ENCODE measurements at places on chromosomes 6 and 20.

DNA sequence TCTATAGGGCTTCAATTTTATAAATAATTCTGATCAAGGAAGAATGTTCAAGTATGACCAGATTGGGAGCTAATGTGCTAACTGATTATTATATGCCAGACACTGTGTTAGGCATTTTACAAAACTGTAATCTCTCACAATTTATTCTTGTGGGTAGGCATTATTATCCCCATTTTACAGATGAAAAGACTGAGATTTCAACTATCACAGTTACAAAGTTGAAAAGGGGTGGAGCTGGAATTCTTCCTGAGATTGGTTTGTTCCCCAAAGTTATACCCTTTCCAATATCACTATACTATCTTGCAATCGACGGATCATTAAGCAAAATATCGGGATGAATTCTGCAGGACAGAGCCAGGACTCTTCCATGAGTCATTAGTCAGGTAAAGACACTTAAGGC lies 57.1 kb downstream of the TPD52L1 start:
- DNase-seq, result no peak

DNA sequence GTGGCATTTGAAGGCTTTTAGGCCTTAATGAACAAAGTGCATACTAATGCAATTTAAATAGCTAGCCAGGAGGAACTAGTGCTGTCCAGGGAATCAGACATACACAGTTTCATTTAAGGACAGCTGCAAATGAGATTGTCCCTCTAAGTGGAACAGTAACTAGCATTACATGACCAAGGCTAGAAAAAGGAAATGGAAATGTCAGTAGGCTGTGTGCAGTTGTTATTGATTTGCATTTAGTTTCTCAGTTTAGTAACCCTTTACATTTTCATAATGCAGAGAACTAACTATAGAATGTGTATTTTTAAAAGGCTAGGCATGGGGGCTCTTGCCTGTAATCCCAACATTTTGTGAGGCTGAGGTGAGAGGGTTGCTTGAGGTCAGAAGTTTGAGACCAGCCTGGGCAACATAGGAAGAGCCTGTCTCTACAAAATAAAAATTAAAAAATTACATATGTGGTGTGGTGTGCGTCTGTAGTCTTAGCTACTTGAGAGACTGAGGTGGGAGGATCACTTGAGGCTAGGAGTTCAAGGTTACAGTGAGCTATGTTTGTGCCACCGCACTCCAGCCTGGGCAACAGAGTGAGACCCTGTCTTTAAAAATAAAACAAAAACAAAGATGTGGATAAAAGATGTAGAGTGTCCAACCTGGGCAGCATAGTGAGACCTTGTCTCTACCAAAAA lies 468.0 kb downstream of the UTRN start:
- no peak for DNase-seq

DNA sequence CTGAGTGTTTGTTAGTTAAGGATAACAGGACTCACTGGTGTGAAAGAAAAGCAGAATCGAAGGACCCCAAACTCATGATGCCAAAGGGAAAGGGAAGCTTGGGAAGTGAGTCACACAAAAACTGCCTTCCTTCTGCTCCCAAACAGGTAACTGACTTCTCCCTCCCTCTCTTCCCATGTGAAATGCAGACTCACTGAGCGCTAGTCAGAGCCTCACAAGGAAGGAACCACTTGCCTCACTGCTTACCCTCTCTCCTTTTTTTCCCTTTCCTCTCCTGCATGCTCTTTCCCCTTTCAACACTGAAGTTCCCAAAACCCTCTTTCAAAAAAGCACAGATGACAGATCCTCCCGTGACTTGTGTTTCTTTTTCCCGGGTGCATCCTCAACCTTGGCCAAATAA lies 56.4 kb downstream of the LYRM4 start:
- DNase-seq, result no peak

DNA sequence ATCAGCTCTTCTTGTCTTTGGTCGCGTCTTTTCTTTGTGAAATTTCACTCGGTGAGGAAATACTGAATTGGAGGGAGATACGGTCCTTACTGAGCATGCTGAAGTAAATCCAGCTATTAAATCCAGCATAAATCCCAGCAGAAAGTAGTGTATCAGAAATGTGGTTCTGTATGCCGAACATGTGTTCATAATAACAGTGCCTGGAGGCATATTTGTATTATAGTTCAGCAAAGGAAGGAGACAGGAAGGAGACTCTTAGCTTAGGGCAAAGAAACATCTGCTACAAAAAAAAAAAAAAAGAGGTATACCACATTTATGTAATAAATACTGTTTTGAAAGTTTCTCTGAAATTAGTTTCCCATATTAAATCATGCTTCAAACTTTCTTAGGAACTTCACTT lies 211.8 kb downstream of the PLCB4 start:
- no peak for DNase-seq

DNA sequence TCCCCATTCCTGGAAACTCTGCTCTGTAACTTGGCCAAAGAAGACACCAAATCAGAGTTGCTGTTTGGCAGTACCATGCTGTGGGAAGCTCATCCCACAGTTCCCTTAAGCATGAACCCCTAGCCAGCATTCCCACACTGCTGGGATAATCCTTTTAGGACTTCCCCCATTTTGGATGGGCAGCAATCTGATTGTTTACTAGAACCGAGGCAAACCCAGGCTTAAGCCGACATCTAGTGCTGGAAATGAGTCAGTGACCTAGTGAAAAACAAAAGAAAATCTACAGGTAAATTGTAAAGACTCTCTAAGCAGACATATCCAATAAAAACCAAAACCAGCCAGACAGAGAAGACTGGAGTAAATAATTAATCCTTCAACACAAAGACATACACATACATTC lies 5.2 kb downstream of the DNAH8 start:
- DNase-seq, result no peak

DNA sequence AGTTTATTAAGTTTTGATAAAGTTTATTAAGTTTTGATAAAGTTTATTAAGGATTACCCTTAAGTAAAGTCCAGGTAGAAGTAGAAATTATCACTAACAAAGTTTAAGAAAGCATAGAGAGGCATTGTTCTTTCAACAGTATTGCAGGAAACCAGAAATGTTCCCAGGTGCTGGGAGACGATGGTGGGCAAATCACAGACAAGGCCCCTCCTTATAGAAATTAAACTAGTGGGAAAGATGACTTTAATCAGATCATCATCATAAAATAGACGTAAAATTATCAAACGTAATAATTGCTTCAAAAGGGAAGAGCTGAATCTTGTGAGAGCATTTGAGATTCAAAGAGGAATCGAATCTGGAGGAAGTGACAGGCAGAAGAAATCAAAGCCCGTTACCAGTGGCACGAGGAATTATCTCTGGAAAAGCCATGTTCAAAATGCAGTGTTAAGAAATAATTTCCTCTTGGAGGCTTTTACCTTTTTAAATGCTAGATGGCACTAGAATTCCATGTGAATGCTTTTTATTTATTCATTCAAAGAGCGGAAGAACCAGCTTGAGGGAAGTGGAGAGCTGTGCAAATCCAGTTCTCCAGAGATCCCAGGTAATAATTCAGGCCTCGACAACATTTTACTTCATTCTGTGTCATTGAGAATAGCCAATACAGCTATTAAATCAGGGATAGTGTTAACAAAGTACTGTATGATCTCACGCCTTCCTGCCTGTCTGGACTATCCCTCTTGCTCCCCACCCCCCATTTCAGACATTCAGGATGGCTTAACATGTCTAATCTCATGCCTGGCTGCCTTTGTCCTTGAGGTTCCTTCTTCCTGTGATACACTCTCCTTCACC lies 1.0 kb upstream of the APMAP start:
- DNase-seq, result no peak

DNA sequence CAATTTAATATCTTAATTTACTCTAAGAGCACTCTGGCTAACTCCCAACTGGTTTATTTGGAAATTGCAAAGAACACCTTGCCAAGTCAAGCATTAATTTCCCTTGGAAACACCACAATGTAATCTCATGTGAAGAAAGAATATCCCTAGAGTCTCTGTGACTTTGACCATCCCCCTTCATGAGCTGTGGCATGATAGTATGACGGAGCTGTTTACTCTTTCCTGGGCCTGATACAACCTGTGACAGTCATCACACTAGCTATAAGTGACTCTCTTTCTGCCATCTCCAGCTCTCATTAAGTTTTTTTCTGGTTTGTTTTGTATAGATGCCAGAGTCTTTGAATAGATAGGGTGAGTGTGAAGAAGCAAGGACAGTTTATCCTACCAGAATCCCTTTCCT lies 470.3 kb upstream of the JARID2 start:
- DNase-seq, result no peak

GRCh38 chr20:4435225-4435624 lies 286.5 kb upstream of the PRND start:
- DNase-seq, result no peak

- DNase-seq, result no peak
Observed at GRCh38 chr20:34570859-34571306, 12.4 kb downstream of the MAP1LC3A start.

DNA sequence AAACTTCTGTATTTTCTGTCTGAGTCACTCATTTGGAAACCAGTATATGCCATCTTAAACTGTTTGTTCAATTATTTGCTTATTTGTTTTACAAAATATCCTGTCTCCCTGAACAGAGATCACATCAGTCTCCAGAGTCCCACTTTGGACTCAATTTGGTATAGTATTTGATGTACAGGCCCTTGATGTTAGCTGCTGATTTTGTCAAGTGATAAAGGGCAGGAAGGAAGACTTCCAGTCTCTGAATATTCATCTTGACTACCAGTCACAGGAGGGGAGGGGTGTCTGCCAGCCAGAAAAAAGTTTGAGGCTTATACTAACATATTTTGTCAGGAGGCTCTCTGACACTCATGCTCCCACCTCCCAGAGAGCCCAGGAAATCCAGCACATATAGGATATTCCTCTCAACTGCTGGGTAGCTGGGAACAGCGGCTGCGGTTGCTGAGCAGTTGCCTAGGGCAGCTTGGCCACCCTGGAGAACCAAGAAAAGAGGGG lies 376.8 kb upstream of the RUNX2 start:
- no peak for DNase-seq

- DNase-seq, result no peak
Observed at GRCh38 chr6:56689114-56689513, 46.4 kb upstream of the DST start.

DNA sequence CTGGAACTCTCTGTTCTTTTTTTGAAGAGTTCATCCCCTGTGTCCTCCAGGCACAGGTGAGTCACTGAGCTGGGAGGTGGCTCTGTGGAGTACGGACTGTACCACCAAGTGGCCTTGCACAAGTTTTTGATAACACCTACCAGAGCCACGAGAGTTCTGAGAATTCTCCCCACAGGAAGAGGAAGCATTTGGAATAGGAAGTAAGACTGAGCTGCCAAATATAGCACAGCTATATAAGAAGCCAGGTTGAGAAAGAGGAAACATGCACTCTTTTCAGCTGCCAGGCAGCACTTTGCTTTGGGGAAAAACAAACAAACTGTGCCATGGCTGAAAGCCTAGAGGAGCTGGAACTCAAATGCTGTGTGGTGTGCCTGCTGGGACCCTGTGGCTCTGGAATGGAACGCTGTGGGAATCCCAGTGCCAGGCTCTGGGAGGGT lies 70.8 kb upstream of the RIPOR2 start:
- peak; percentile 84 for DNase-seq

DNA sequence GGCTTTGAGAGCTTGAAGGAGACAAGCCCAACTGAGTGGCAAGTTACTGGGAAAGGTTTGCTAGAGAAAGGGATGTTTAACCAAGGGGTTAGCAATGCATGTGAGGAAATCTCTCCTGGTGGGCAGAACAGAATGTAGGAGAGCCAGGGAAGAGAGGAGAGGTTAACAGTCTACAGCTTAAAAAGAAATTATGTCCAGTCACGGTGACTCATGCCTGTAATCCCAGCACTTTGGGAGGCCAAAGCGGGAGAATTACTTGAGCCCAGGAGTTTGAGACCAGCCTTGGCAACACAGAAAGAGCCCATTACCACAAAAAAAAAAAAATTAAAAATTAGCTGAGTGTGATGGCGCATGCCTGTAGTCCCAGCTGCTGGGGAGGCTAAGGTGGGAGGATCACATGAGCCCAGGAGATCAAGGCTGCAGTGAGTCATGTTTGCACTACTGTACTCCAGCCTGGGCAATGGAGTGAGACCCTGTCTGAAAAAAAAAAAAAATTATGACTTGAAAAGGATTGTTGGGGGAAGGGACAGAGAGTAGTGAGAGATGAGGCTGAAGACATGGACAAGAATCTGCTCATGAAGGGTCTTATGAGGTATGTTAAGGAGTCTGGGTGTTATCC lies 264.9 kb downstream of the TBC1D7 start:
- no peak for DNase-seq

GRCh38 chr6:165895421-165896165 lies 232.6 kb upstream of the PDE10A start:
- no peak for DNase-seq

DNA sequence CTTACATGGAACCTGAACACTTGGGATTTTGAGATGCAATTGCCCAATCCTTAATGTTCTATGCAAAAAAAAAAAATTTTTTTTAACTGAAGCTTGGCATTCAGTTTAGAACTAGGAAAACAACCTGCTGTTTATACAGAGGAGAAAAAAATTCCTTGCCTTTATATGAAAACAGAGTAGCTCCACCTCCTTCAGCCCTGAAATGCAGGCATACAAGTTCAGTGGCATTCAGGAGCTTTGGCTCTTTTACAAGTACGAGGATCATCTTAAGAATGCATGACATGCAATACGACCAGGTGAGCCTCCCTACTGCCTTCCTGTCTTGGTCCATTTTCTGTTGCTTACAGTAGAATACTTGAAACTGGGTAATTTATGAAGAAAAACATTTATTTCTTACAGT lies 20.4 kb downstream of the PAX1 start:
- no peak for DNase-seq

DNA sequence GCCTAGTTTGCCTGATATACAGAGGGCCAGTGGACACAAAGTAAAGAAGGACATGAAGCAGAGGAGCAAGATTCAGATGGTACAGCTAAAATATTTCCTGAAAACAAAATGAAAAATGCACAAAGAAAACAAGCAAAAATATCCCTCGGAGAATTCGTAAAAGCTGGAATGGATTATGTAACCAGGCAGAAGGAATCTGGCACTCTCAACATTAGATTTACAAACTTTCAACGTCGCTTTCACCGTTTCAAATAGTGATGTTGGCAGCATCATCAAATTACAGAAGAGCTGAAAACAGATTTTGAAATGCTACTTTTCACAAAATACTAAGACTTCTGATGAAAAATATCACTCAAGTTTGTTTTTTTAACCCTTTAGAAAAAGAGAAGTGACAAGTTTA lies 11.7 kb downstream of the SMLR1 start:
- no peak for DNase-seq

GRCh38 chr20:41133709-41134361 lies 3.5 kb upstream of the PLCG1 start:
- DNase-seq, result peak; percentile 65

- DNase-seq, result no peak
Observed at GRCh38 chr6:2029130-2029794, 216.1 kb downstream of the GMDS start.

GRCh38 chr20:61135968-61136367 lies 116.1 kb upstream of the CDH4 start:
- no peak for DNase-seq

GRCh38 chr20:20248620-20249200 lies 119.2 kb upstream of the INSM1 start:
- DNase-seq, result no peak

DNA sequence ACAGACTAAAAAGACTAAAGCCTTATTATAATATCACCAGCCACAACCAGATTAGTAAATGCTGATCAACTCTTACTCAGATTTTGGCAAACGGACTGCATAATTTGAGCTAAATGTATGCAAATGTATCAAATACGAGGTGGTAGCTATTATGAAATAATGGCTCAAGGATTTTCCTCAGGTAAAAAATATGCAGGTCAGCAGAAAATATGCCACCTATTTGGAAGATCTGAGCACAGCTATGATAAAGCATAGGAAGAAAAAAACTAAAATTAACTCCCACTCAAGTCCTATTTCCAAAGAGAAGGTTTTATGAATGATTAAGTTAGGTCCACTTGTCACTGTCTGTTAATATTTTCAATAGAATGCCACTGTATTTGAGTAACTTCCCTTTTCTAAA lies 22.4 kb downstream of the SYCP2 start:
- DNase-seq, result no peak
